EH (cell line): ENCODE measurements at places on chromosomes 4 and X.
A peak's percentile ranks its signal among the peaks of the same experiment; 100 is the strongest.

- no peak for DNase-seq
Measured at GRCh38 chr4:5027346-5027745, 8.1 kb upstream of the CYTL1 start.

- DNase-seq: no peak
Measured at GRCh38 chr4:168319486-168320019, 1.0 kb upstream of the DDX60 start.

DNA sequence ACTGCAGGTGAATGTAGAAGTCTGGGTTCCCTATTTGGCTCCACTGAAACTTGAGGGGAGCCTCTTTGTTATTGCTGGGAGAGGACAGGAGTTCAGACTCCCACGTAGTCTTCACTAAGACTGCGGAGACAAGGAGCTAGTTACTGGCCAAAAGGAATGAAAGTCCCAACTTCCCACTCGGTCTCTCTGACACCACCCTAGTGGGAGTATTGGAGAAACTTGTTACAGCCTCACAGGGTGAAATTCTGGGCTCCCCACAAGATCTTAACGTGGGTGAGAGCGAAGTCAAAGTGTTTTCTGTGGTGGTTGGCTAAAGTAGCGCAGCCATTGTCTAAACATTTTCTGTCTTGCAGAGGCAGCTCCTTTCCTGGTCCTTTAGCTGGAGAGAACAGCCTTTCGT is 13.5 kb downstream of the MYOZ2 start:
- DNase-seq: no peak

- DNase-seq: no peak
Measured at GRCh38 chr4:8347660-8348059, 78.1 kb downstream of the HTRA3 start.

DNA sequence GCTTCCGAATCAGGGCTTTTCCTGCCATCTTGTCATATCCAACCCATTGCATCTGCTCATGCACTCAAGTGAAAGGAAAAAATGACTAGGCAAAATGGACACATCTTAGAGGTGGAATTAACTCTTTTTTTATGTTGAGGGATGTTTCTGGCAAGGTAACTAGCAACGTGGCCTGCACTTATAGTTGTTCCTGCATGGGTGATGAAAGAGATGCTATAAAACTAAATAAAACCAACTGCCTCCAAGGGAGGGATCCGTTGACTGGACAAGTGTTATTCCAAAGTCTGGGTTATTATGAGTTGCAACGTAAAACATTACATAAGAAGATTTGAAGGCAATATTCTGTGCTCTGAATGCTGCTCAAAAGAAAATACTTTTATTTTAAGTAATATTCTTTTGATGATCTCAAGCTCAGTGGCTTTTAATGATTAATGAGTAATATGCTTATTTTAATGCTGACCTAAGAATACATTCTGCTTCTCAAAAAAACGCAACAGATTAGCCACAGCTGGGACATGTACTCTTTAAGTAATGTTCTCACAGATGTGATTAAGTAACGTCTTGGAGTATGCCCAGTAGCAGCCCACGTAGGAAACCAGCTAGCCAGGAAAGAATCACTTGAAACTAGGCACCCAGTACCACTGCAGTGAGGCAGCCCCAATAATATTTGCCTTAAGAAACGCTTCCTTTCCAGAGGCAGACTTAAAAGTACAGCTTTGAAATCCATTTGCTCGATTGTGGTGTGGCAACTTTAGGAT is 27.4 kb downstream of the KLF3 start:
- DNase-seq: peak; percentile 74

GRCh38 chr4:133711817-133712216 is 489.8 kb downstream of the PABPC4L start:
- peak; percentile 64 for DNase-seq

- peak; percentile 59 for DNase-seq
Measured at GRCh38 chr4:184250795-184251669, 33.4 kb upstream of the ENPP6 start.

GRCh38 chrX:618761-619450 is 11.7 kb upstream of the SHOX start:
- no peak for DNase-seq

DNA sequence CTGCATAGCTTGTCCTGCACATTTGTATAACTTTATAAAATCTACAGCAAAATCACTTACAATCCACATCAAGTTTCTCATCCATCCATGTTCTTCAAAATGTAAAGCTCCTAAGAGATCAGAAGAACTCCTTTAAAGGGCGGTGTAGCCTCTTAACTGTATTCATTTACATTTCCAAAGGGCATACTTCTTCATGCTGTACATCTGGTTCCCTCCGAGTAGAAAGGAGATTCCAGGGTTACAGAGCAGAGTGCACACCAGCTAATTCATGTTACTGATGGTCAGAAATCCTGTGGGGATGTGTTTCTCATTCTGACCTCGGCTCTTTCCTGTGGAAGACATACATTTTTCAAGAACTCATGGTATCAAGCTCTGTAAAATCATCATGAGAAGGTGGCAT is 231.8 kb downstream of the ARAP2 start:
- no peak for DNase-seq

DNA sequence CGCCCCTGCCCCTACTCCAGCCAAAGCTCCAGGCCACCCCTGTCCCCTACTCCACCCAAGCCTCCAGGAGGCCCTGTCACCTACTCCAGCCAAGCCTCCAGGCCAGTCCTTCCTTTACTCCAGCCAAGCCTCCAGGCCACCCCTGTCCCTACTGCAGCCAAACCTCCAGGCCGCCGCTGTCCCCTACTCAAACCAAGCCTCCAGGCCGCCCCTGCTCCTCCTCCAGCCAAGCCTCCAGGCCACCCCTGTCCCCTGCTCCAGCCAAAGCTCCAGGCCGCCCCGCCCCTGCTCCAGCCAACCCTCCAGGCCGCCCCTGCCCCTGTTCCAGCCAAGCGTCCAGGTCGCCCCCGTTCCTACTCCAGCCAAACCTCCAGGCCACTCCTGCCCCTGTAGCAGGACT is 5.1 kb upstream of the ASMT start:
- DNase-seq: no peak

GRCh38 chr4:7510538-7510937 is 75.8 kb upstream of the PSAPL1 start:
- no peak for DNase-seq

DNA sequence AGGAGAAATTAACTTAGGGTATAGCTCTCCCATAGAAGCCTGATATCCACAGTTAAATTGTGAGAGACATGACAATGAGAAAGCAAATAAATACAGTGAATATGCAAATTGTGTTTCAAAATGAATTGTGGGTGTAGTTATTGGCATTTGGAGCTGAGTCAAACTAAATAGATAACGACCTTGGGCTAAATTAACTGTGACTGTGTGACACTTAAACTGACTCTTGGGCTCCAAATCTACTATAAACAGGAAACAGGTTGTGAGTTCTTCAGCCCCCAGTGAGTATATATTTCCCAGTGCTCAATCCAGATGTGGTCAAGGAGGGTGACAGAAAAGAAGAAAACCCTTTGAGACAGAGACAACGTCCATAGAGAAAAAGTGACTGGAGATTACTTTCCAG is 11.3 kb upstream of the MAGEA10 start:
- DNase-seq: no peak

GRCh38 chr4:48297256-48297846 is 27.7 kb upstream of the TEC start:
- DNase-seq: peak; percentile 30

DNA sequence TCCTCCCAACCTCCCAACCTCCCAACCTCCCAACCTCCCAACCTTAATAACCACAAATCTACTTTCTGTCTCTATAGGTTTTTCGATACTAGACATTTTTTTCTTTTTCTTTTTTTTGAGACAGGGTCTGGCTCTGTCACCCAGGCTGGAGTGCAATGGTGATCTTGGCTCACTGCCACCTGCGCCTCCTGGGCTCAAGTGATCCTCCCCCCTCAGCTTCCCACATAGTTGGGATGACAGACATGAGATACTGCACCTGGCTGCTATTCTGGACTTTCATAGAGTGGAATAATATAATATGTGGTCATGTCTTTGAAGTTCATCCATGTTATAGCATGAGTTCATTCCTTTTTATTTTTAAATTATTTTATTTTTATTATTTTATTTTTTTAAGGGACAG is 39.5 kb upstream of the ZFX start:
- DNase-seq: no peak

DNA sequence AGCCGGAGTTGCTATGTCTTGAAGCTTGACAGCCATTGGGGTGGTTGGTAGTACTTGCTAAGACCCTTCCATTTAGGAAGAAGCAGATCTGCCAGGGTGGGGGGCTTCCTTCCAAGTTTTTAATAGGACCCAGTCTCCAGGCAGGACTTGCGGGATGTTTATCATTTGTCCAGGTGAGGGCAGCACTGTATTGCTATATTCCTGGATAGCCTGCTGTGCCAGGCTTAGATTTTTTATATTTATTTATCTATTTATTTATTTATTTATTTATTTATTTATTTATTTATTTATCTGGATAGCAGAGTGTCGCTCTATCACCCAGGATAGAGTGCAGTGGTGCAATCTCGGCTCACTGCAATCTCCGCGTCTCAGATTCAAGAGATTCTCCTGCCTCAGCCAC is 87.4 kb upstream of the CT45A1 start:
- DNase-seq: peak; percentile 0

DNA sequence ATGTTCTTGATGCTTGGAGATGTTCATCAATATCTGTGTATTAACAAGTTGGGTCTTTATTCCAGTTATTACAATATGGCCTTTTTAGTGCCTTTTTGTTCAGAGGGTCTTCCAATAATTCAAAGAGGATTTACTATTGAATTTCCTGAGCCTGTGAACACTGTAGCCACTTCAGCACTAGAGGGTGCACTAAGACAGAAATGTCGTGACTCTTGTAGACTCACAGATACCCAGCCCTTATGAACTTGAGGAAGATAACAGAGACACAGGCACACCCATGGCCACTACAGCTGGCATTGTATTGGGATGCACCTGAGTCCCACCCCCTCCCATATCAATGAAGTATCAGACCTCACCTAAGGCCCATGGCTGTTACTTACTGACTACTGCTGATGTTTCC is 54.4 kb upstream of the ACTRT1 start:
- DNase-seq: no peak

DNA sequence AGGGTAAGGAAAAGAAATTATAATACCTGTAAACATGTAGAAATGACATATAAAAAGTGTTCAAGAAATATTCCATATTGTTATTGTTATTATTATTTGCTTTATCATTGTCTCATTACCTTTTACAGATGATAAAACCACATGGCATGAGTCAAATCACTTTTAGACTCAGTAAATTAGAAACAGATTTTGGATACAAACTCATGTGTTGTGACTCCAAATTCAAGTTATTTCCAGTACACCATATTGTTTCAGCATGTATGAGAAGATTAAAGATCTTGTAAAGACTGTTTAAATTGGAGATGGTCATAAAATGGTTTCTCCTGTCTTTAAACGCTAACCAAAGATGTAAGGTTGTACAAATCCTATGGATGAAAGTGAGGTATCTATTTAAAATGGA is 18.1 kb downstream of the PPP1R2C start:
- DNase-seq: no peak

DNA sequence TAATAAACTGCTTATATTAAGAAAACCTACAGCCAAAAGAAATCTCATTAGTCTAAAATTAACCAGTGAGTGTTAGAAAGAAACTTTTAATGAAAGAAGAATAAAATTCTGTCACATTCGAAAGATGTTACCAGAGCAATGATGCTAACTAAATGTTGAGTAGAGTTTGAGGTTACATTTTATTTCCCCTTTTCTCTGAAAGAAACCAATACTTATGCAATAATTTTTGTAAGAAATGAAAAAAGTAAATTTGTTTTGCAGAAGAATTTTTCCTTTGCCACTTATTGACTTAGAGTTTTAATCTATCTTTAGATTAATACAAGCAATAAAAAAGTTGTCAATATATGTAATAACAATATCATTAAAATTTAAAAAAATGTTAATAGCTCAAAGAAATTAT is 574.0 kb upstream of the GALNTL6 start:
- DNase-seq: no peak

DNA sequence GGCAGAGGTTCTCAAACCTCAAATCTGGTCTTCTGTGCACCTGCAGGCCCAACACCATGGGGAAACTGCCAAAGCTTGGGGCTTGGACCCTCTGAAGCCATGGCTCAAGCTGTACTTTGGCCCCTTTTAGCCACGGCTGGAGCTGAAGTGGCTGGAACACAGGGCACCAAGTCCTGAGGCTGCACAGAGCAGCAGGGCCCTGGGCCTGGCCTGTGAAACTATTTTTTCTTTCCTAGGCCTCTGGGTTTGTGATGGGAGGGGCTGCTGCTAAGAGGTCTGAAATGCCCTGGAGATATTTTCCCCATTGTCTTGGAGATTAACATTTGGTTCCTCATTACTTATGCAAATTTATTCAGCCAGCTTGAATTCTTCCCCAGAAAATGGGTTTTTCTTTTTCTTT is 18.3 kb upstream of the PI4K2B start:
- DNase-seq: no peak

GRCh38 chr4:123418351-123418931 is 21.8 kb downstream of the SPRY1 start:
- DNase-seq: peak; percentile 94

DNA sequence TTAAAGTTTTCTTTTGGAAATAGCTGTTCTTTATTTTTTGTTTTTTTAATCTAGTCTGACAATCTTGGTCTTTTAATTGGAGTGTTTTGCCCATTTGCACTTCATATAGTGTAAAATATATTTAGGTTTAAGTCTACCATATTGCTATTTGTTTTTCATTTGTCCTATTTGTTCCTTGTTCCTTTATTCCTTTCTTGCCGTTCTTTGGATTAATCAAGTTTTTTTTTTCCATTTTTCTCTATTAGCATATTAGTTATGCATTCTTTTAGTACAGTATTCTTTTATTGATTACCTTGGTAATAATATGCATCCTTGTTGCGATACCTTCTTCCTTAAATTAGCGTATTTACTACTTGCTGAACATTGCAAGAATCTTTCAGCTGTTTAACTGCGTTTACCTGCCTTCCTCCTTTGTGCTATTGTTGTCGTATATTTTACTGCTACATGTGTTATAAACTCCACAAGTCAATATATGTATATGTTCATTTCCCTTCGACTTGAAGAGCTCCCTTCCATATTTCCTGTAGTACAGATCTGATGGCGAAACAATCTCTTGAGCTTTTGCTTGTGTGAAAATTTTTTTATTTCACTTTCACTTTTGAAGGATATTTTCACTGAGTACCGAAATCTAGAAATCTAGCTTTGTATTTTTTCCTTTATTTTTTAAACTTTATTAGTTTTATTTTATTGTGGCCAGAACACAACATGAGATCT is 23.9 kb upstream of the RNF212 start:
- peak; percentile 6 for DNase-seq

DNA sequence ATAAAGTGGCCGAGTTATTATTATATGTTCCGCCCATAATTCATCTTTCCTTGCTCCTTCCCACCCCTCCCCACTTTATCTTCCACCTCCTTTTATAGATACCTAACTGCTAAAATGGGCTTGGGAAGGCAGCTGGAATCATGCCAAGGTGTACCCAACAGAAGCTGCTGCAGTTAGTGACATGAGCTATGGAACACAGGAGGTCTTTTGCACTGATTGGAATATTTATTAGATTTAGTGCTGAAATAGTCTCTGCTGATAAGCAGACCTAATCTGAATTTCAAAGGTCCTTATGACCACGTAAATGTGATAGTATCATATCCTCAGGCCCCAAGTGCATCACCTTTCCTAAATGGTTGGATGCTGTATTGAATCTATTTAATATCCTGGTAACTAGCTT is 64.9 kb downstream of the HMGB2 start:
- no peak for DNase-seq

GRCh38 chr4:98166731-98167041 is 23.4 kb upstream of the STPG2 start:
- DNase-seq: no peak

- peak; percentile 79 for DNase-seq
Measured at GRCh38 chr4:85747882-85748491, 273.0 kb downstream of the ARHGAP24 start.

GRCh38 chr4:56531823-56532222 is 26.2 kb downstream of the ARL9 start:
- DNase-seq: no peak
